NCI-H2081 (cell line): ENCODE measurements at places on chromosomes 16 and 17.
A peak's percentile ranks its signal among the peaks of the same experiment; 100 is the strongest.

- DNase-seq = peak; percentile 17
Measured at GRCh38 chr16:7546948-7547347, 214.3 kb downstream of the RBFOX1 start.

- no peak for DNase-seq
Measured at GRCh38 chr16:87410968-87411367, 18.8 kb downstream of the MAP1LC3B start.

DNA sequence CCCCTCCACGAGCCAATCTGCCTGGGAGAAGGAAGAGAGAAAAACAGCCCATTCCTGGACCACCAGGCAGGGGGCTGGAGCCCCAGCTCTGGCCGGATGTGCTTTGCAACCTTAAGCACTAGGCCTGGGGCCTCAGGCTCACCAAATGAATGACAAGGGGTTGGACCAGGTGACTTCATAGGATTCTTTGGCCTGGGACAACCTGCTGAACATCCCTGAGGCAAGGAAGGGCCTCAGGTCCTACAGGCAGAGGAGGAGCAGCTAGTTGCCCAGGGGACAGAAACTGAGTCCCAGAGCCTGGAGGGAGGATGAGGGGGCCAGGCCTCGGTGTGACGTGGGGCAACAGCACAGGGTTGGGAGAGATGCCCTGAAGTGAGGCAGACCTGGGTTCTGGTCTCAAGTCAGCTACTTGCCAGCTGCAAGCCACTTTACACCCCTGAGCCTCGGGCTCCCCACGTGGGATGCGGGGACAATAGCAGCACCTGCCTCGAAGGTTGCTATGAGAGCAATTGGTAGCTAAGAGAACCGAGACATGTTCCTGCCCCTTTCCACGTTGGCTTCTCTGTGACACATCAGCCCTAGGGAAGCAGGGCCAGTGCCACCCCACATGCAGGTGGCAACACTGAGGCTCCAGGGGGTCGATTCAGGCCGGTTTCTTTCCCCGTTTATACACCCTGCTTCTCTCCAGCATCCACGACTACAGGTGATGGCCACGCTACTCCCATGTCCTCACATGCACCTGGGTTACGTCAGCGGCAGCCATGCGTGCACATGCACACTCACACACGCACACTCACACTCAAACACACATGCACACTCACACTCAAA lies 42.6 kb downstream of the CFAP20 start:
- peak; percentile 34 for DNase-seq

GRCh38 chr17:21029036-21029435 lies 13.8 kb downstream of the USP22 start:
- no peak for DNase-seq

DNA sequence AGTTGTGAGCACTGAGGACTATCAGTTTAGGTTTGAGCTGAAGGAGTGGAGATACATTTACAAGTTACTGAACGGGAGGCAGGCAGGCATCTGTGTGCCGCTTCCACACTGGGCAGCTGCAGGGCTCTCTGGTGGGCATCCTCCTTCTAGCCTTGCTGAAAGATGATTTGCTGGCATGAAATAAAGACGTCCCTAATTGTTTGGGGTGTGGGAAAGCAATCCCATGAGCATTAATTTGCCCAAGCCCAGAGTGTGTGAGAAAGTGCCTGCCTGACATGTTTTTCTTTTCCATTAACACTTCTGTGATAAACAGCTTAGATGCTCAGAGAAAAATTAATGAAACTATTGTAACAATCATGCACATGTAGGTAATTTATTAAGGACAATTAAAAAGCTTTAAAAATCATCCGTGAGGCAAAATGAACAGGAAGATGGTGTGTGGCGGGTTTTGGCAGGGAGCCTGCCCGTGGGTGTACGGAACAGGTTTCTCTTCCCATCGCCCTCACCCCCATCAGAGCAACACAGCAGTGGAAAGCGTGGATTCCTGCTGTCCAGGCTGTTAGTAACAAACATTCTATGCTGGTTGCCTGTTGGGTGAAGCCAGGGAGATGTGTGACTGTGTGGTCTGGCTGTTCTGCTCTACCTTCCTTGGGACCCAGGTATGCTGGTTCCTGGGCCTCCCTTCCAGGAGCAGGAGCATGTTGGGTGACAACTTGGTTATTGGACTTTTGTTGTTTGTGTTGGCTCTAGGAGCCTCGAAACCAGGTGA lies 191.9 kb downstream of the MSI2 start:
- peak; percentile 42 for DNase-seq

DNA sequence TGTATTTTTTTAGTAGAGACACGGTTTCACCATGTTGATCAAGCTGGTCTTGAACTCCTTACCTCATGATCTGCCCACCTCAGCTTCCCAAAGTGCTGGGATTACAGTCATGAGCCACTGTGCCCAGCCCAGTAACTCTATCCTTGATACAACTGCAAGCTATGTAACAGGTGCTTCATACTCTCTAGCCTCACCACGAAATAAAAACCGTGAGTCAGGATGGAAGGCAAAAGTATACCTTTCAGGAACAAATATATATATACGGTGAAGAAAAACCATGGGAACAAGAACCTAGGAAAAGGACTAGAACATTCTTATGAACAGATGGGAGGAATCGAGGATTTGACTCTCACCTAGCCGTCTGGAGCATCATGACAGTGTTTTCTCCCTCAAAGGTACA lies 9.6 kb upstream of the FBF1 start:
- no peak for DNase-seq

GRCh38 chr17:35942588-35943186 lies 826 bp downstream of the LYZL6 start:
- no peak for DNase-seq

GRCh38 chr17:74923538-74924249 lies 379 bp upstream of the OTOP2 start:
- DNase-seq = peak; percentile 32

- no peak for DNase-seq
Measured at GRCh38 chr17:49403514-49404289, 11.0 kb downstream of the PHB1 start.

DNA sequence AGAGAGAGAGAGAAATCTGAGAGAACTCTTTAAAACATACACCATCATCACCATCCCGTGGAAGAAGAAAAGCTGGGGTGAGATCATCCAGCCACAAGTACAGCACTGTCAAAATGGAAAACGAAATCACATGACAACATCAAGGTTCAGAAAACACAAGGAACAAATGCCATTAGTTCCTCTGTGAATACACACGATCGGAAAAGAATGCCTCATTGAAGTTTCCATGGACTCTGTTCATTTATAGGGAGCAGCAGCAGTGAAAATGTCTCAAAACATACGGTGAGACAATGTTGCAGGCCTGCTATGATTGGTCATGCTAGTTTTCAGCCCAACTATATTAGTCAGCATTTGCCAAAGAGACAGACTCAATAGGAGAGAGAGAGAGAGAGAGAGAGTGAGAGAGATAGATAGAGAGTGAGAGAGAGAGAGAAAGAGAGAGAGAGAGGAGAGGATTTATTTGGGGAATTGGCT lies 4.4 kb downstream of the CFAP97D1 start:
- no peak for DNase-seq

DNA sequence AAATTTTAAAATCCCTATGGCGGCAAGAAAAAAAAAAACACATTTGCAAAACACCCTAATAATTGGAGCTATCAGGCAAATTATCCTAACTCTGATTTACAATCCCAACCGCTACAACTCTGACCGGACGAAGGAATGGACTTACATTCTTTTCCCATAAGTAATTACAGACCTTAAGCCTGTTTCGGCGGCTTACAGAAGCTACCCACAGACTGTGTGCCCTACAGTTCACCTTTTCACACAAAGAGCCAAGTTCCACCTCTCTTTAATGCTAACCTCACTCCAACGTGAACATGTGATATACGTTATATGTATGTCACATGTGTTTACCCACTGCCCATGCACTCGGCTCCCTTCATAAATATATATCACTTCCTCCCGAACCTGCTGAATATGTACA lies 8.7 kb upstream of the MEAK7 start:
- no peak for DNase-seq

GRCh38 chr17:19460700-19461099 lies 49.7 kb downstream of the RNF112 start:
- no peak for DNase-seq

GRCh38 chr17:34532281-34533065 lies 46.9 kb upstream of the TMEM132E start:
- DNase-seq = no peak

DNA sequence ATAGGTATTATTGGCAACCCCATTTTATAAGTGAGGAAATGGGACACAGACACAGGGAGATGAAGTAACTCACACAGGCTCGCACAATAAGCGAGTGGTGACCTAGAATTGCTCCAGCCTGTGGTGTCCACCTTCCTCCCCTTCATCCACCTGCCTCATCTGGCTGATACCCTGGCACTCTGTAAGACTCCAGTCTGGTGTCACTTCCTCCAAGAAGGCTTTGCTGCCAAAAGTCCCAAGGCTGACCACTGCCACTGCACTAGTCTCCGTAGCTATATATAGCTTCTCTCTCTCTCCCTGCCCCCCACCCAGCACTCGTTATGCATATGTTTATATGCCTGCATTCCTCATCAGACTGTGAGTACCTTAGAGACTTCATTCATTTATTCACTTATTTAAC lies 66.1 kb upstream of the SREBF1 start:
- no peak for DNase-seq

DNA sequence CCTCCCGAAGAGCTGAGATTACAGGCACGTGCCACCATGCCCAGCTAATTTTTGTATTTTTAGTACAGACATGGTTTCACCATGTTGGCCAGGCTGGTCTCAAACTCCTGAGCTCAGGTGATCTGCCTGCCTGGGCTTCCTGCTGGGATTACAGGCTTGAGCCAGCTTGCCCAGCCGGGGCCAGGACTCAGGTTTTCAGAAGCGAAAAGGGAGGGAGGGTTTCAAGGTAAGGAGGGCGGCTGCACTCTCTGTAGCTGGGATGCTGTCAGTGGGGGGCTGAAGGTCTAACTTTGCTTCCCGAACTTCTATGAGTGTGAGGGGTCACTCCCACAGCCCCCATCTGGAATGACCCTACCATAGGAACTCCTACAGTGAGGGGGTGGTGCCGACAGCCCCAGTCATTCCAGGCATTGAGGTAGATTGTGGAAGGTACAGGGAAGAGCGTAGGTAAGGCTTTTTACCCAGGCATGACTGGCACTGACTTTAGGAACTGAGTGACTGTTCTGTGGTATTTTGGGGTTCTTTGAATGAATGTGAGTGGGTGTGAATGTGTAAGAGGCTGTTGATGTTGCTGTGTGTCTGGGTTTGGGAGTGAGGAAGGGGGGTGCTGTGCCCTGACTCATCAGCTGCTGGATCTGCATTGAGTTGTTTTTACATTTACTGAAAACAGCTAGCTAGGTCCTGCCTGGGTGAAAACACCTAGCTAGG lies 3.8 kb upstream of the C1QL1 start:
- DNase-seq = no peak

DNA sequence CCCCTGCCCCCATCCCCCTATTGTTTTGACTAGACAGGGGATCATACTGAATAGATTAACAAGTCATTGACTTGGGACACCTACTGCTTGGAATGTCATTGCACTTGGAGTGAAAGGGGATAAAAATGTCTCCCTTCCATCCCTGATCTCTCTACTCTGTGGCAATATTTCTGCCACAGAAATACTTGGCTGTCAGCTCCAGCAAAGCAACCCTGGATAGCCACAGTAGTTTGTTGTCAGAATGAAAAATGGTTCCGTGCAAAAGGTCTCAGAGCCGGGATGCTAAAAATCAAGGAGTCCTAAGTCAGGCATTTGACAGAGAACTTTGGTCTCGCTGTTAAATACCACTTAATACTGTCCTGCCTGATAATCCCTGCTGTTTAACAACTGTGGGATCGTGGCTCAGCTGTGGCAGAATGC lies 722.0 kb upstream of the SOX9 start:
- no peak for DNase-seq

- DNase-seq = no peak
Measured at GRCh38 chr17:21395764-21396163, 19.6 kb downstream of the KCNJ12 start.

DNA sequence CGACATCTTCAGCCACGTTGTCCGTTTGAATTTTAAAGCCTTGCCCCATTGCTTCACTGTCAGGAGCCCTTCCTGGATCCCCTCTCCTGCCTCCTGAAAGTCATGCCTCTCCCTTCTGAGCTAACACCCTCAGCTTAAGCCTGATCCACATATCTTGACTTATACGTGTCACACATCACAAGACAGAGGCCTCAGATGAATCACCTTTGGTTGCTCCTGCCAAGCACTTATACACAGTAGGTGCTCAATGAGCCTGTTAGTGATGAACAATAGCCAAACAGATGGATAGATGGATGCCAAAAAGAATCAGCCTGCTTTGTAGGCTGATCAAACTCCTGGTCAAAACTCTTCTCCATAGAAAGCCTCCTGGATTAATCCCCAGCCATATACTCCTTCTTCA lies 31.8 kb downstream of the PITPNM3 start:
- no peak for DNase-seq
